ENCODE measurements at places on chromosomes 4 and X. TPM values are rescaled to one million over a fixed set of nuclear protein-coding genes. Genes with fewer than 3 reads are reported as not detected.

GRCh38 chrX:154541896-154542722 lies 4.5 kb downstream of the G6PD start:
- H3K36me3 ChIP-seq = no peaks in the 10 kb centered on the region
- H3K27ac ChIP-seq = peak overlapping the region; percentile 64
- no peak for DNase-seq
- H3K4me3 ChIP-seq = no peak overlapping the region
- no peaks in the 10 kb centered on the region for H3K27me3 ChIP-seq

GRCh38 chr4:8073206-8073863 lies 85.3 kb downstream of the ABLIM2 start:
- H3K4me3 ChIP-seq = no peak overlapping the region
- no peak for DNase-seq
- H3K36me3 ChIP-seq = no peaks in the 10 kb centered on the region
- H3K27me3 ChIP-seq = no peaks in the 10 kb centered on the region

- H3K27me3 ChIP-seq = no peaks in the 10 kb centered on the region
- no peak overlapping the region for H3K27ac ChIP-seq
- no peak overlapping the region for H3K4me3 ChIP-seq
- no peaks in the 10 kb centered on the region for H3K4me1 ChIP-seq
- H3K36me3 ChIP-seq = no peaks in the 10 kb centered on the region
Observed at GRCh38 chrX:23884427-23885024, 23.2 kb downstream of the APOO start.

DNA sequence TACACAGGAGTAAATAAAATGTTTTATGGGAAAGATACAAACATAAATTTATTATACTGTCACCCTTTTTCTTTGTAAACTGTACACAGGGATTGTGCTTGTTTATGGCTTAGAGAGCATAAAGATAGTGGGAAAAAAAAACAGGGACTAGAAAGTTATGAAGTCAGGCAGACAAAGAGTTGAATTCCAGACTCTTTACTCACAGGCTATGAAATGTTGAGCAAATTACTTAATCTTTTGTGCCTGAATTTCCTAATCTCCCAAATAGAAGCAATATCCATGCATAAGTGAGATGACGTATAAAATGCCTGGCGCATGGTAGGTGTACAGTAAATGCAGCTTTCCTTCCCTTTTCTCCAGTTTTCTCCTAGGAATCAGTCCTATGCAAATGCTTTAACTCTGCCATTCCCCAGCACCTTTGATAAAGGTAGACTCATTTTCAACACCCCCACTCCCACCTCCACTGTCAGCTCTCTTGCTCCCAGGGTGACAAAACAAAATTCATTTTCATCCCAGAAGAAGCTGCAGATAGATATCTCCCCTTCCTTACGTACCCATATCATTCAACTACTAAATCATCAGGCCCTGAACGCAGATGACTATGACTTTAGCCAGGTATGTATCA lies 44.5 kb upstream of the BTC start:
- no peaks in the 10 kb centered on the region for H3K36me3 ChIP-seq
- no peaks in the 10 kb centered on the region for H3K4me1 ChIP-seq
- no peak overlapping the region for H3K4me3 ChIP-seq
- H3K27ac ChIP-seq = no peak overlapping the region

DNA sequence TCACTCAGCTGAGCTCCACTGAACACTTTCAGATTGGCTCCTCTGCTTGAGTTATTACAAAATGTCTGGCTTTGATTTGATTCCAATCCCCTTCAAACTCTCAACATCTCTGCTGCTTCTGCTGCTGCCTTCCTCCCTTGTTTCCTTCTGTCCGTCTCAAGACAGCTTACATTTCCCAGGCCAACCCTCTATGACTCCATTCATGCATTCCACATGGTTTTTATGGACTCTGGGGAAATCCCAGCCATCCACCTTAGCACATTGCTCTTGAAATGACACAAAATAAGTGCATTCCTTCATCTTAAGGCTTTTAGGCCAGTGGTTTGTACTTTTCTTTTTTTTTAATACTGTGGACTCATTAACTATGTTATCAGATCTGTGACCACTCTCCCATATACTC lies 68.5 kb upstream of the TMEM164 start:
- no peaks in the 10 kb centered on the region for H3K27me3 ChIP-seq
- H3K36me3 ChIP-seq = no peaks in the 10 kb centered on the region
- H3K4me3 ChIP-seq = no peak overlapping the region
- DNase-seq = no peak
- no peak overlapping the region for H3K27ac ChIP-seq
- H3K4me1 ChIP-seq = no peaks in the 10 kb centered on the region

- no peak for DNase-seq
- no peaks in the 10 kb centered on the region for H3K4me1 ChIP-seq
- no peaks in the 10 kb centered on the region for H3K27me3 ChIP-seq
- H3K4me3 ChIP-seq = no peak overlapping the region
Observed at GRCh38 chr4:8644461-8644891, 51.9 kb downstream of the CPZ start.

GRCh38 chr4:183411291-183411861 lies 33.1 kb upstream of the CDKN2AIP start:
- DNase-seq = no peak
- H3K27ac ChIP-seq = no peak overlapping the region
- H3K36me3 ChIP-seq = no peaks in the 10 kb centered on the region
- no peaks in the 10 kb centered on the region for H3K27me3 ChIP-seq

- no peak for DNase-seq
- no peak overlapping the region for H3K27ac ChIP-seq
- H3K27me3 ChIP-seq = no peaks in the 10 kb centered on the region
- H3K4me3 ChIP-seq = no peak overlapping the region
Observed at GRCh38 chrX:22118161-22118830, 86.2 kb downstream of the PHEX start.

The FAM47A gene
- not detected for total RNA-seq

The MTNR1A gene
- not detected for total RNA-seq

The FMR1 gene
- 56.8 TPM for total RNA-seq

Measured in Caco-2 (cell line).